ENCODE measurements at places on chromosomes 12 and 14.

DNA sequence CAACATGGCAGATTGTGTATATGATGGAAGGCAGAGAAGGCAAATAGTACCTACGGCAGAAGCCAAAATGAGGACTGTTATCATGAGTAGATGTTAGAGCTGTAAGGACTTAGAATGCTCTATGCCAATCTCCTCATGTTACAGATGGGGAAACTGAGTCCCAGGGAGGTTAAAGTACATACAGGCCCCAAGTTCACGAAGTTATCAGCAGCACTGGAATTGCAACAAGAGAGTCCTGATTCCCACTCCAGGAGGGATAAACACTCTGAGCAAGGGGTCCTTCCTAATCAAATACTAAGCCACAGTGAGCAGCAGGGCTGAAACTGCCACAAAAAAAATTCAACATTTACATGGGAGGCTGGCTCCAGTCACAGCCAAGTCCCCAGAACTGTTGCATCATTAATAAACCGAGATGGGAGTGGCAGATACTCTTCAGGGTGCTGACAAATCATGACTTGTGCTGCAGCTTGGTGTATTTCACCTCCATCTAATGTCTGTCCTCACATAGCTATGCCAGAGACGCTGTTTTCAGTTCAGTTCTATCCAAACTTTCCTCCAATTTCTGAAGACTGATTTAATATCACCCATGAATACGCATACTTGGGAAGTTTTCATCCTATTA is 24.2 kb downstream of the NUAK1 start:
- no peaks in the 10 kb centered on the region for H3K36me3 ChIP-seq
- DNase-seq: peak; percentile 39

GRCh38 chr14:33847066-33847465 is 103.8 kb downstream of the EGLN3 start:
- no peaks in the 10 kb centered on the region for H3K4me1 ChIP-seq
- DNase-seq: no peak
- H3K27me3 ChIP-seq: no peaks in the 10 kb centered on the region
- H3K4me3 ChIP-seq: no peak overlapping the region
- no peak overlapping the region for H3K27ac ChIP-seq
- no peaks in the 10 kb centered on the region for H3K36me3 ChIP-seq

GRCh38 chr12:42981379-42981778 is 391.8 kb upstream of the PRICKLE1 start:
- H3K27ac ChIP-seq: no peak overlapping the region
- no peaks in the 10 kb centered on the region for H3K36me3 ChIP-seq
- H3K4me1 ChIP-seq: no peaks in the 10 kb centered on the region
- H3K27me3 ChIP-seq: no peaks in the 10 kb centered on the region
- DNase-seq: no peak
- no peak overlapping the region for H3K4me3 ChIP-seq

GRCh38 chr12:127342861-127343260 is 924.1 kb upstream of the TMEM132C start:
- no peaks in the 10 kb centered on the region for H3K36me3 ChIP-seq
- no peak overlapping the region for H3K4me3 ChIP-seq
- no peaks in the 10 kb centered on the region for H3K27me3 ChIP-seq

DNA sequence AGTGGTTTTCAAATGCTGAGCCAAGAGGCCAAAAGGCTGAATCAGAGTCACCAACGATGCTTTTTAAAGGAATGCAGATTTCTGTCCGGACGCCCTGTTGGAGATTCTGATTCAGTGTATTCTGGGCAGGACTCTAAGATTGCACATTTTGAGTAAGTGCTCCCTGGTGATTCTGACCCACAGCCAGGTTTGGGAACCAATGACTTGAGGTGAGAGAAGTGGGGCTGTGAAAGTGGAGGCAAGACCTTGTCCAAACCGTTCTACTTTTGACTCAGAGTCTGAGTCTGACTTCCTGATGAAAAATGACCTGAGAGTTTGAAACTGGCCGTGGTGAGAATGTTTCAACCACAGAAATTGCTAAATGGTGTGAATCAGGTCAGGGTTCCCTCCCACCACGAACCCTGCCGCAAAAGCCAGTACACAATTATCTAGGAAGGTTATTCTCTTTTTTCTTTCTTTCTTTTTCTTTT is 90.2 kb downstream of the NTN4 start:
- peak overlapping the region; percentile 43 for H3K27ac ChIP-seq
- H3K27me3 ChIP-seq: no peaks in the 10 kb centered on the region
- no peaks in the 10 kb centered on the region for H3K4me1 ChIP-seq
